T-helper 17 cell (primary cell): ENCODE measurements at places on chromosomes 4 and X. TPM values are rescaled to one million over a fixed set of nuclear protein-coding genes. Genes with fewer than 3 reads are reported as not detected.

- no peak for DNase-seq
Observed at GRCh38 chr4:20075248-20075871, 176.3 kb upstream of the SLIT2 start.

GRCh38 chrX:24153796-24154189, 4.3 kb downstream of the ZFX start:
- no peak for DNase-seq

GRCh38 chr4:87339440-87339839, 16.8 kb upstream of the HSD17B13 start:
- DNase-seq = no peak

DNA sequence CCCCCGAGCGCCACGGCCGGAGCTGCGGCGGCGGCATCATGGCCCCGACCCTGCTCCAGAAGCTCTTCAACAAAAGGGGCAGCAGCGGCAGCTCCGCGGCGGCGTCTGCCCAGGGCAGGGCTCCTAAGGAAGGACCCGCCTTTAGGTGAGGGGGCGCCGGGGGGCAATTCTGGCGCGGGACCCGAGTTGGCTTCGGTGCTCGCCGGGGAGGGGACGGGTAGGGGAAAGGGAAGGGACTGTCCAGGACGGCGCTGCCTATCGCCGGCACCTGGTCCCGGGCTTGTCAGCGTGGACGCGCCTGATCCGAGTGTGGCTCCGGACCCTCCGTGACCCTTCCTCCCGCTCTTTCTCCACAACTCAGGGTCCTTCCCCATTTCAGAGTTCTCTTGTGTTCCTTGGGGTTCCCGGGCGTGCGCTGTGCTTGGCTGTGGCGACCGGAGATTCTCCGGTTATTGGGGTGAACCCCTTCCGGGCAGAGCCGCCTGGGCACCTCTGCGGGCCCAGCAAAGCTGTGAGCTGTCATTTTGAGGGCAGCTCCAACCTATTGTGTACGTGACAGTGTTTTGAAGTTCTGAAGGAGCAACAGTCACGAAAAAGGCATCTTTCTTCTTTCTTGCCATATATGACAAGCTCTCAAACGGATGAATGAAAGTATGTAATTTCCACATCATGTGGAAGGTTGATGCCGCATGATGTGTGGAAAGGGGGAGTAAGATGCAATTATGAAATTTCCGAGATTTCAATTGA, 522 bp downstream of the FNIP2 start:
- peak; percentile 24 for DNase-seq

The LRP2BP gene
- total RNA-seq = 3.3 TPM

- no peak for DNase-seq
Observed at GRCh38 chrX:49037883-49038475, 5.2 kb downstream of the TFE3 start.

The RS1 gene
- not detected for total RNA-seq

GRCh38 chr4:80173401-80173800, 23.9 kb upstream of the PRDM8 start:
- DNase-seq = peak; percentile 40

The SH3BGRL gene
- 81.3 TPM for total RNA-seq

DNA sequence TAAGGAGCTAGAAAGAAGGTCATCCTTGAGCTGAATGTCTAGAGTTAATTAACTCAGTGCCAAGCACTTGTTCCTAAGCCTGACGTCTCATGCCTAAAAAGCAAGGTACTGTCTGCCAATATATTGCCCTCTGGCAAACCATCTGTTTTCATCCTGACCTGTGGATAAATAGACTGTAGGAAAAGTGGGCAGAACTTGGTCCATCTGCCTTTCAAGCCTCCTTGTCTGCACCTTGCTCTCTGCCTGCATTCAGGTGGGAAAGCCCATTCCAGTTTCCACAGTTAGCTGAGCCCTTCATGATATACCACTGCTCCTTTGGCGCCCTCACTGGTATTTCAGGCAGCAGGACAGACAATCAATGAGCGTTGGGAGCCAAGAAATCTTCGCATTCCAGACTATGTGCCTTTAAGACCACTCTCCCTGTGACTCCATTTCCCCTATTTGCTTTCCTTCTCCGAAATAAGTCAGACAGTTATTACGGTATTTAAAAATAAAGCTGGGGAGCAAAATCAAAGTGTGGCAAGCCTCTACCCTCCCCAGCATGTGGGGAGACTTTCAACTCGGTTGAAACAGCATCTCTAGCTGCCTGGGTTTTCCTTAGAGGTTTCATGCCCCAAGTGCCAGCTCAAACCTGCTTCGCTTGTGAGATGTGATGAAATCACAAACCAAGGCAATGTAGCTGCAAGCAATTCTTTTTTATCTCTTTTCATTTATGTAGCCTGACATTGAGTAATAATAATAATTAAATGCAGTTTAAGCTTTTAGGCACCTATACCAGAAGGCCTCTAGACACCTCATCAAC, 2.5 kb upstream of the CCDC149 start:
- DNase-seq = no peak

- no peak for DNase-seq
Observed at GRCh38 chrX:112636951-112637581, 42.7 kb downstream of the LHFPL1 start.

DNA sequence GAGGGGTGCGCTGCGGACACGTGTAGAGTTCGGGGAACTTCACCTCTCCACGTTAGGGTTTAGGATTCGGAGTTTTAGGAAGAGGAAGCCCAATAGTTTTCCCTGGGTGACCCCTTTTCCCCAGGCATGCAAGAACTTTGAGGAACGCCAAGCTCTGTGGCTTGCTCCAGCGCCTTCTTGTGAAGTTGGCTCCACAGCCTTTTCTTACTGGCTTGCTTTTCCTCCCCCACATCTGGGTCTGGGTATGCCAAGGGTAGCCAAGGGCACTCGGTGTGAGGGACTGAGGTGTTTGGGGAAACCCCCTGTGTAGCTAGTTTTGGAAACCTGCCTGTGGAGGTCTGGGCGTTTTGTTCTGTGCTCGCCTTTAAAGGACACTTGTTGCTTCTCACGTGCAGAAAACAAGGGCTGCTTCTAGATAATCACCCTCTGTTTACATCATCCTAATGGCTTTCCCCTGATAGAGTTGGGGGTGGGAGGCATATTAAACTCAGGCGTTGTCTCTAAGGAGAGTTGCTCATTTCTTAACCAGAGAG, 746 bp downstream of the EDNRA start:
- no peak for DNase-seq

The GAR1 gene
- total RNA-seq = 11.1 TPM

DNA sequence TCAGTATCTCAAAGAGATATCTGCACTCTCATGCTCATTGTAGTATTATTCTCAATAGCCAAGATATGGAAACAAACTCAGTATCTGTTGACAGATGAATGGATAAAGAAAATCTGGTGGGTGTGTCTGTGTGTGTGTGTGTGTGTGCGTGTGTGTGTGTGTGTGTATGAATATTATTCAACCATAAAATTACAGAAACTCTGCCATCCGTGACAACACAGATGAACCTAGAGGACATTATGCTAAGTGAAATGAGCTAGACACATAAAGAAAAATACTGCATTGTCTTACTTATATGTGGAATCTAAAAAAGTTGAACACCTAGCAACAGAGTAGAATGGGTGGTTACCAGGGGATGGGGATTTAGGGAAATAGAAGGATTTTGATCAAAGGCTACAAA, 13.2 kb downstream of the XKRX start:
- DNase-seq = no peak

The ASB5 gene
- total RNA-seq = not detected

GRCh38 chrX:38127961-38128360, 92.7 kb downstream of the SRPX start:
- DNase-seq = no peak

- no peak for DNase-seq
Observed at GRCh38 chr4:92381616-92382015, 77.8 kb downstream of the GRID2 start.

DNA sequence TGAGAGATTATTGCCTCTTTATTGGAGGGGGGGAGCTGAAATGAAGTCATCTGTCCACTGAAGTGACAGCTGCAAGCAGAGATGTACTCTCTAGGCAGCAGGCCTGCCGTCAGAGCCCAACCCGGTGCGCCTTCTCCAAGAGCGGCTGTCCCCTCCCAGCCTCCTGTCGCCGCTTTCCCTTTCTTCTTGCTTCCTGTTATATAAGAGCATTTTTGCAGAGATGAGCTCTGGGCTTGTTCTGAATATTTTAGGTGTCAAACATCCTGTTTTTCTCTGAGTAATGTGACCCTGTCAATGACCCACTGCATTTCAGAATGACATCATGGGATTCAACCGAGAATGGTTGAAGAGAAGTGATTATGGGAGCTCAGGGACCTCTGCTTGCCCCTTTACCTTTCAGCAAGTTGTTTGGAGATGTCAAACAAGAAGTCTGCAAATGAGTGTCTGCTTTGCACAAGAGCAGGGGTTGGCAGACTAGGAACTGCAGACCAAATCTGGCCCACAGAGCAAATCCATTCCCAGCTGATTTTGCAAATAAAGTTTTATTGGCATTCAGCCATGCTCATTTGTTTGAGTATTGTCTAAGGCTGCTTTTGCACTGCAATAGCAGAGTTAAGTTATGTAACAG, 79.9 kb downstream of the SLC9A6 start:
- no peak for DNase-seq

The GPR50 gene
- not detected for total RNA-seq

GRCh38 chr4:1869530-1870327, 1.5 kb upstream of the NSD2 start:
- DNase-seq = no peak

The PNMA5 gene
- total RNA-seq = 0.16 TPM

DNA sequence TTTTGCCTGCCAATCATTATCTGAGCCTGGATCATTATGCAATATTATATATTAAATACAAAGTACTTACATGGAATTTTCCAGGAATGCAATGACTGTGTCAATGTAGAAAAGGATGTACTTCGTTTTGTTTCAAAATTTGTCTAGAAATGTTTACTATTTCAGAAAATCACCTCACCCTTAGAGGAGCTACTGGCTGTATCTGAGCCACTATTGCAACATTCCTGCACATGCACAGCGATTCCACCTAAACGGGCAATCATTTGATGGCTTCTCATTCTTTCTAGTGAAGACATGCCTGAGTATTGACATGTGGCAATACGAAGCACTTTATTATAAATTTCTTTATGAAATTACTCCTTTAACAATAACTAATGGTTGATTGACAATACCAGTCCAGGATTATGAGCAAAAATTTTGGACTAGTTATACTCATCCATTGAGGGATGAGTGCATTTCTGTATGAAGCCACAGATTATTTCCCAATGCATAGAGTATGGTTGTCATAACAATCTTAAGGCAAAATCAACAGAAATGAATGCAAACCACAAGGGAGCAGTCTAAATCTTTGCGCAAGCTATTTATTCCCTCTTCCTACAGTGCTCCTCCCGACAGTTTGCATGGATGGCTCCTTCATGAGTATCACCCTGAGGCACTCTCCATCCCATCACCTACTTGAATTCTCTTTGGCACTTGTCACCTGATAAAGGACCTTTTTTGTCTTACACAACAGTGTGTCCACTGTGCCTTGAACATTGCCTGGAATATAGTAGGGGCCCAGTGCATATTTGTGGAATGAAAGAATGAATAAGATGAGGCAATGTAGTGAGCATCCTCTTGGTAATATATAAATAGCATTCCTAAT, 35.8 kb upstream of the MMAA start:
- no peak for DNase-seq

DNA sequence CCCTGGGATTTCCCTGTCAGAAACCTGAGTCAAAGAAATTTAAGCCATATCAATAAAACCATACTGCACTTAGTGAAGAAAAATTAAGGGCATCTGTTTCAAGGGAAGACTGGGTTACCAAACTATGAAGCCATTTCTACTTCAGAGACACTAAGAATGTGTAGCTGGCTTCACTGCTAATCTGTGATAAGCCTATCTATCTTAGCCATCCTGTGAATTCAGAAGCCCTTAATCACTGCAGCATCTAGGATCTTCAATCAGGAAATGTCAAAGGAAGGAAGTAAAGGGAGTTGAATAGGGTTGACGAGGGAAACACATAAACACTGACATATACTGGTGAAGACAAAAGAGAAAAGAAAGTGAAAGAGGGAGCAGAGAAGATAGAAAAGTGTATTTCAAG, 777.6 kb upstream of the DIAPH2 start:
- DNase-seq = no peak

DNA sequence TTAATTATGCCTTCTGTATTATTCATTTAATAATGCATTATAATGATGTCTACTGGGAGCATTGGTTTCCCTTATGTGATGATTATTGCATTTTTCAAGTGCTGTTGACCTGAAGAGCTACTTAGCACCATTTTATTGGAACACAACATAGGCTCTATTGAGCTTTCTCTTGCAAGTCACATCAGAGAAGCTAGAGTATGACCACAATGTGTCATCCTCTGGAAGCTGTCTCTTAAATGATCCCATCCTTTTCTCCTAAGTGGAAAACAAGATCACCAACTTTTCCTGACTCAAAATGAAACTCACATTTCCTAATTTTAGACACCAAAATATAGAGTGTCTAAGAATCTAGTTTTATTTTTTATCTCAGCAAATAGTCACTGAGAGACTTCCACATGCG, 1451.9 kb downstream of the PCDH7 start:
- DNase-seq = no peak

- DNase-seq = no peak
Observed at GRCh38 chrX:85109235-85109634, 105.6 kb downstream of the APOOL start.

GRCh38 chrX:11185861-11186260, 74.7 kb downstream of the HCCS start:
- no peak for DNase-seq
